ENCODE measurements at places on chromosomes 5 and 9.
A peak's percentile ranks its signal among the peaks of the same experiment; 100 is the strongest.

GRCh38 chr9:93012963-93013855 lies 45.3 kb upstream of the SUSD3 start:
- DNase-seq = no peak

GRCh38 chr9:120625222-120625621 lies 45.3 kb upstream of the CDK5RAP2 start:
- no peak for DNase-seq

GRCh38 chr9:89853931-89854330 lies 249.1 kb downstream of the GADD45G start:
- no peak for DNase-seq

DNA sequence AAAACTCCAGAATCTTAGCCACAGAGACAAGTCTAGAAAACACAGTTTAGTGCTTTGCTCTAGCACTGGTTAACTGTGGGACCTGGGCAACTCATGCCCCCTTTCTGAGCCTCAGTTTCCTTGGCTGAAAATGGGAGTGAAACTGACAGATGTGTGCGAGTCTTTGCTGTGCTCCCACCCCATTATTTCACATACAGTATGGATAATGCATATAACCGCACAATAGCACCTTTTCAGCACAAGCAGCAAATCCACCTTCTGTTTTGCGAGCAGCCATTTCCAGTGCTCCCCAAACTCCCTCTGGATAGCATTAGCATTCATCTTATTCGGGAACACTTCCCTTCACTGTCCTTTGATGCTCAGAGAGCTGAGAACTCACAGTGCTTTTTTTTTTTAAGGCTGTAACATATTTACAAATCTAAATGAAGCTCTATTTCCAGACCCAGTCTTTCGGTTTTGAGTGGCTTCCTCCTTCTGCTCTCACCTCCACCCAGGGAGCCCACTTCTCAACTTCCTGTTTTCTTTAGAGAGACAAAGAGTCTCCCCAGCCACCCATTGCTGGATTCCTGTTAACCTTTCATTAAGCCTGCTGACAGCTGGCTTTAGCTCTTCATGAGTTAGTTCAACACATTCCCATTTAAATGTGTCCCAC lies 49.2 kb downstream of the TIMD4 start:
- peak; percentile 6 for DNase-seq

- no peak for DNase-seq
These were observed 3.9 kb downstream of the IL9 start for GRCh38 chr5:135891791-135892190.

DNA sequence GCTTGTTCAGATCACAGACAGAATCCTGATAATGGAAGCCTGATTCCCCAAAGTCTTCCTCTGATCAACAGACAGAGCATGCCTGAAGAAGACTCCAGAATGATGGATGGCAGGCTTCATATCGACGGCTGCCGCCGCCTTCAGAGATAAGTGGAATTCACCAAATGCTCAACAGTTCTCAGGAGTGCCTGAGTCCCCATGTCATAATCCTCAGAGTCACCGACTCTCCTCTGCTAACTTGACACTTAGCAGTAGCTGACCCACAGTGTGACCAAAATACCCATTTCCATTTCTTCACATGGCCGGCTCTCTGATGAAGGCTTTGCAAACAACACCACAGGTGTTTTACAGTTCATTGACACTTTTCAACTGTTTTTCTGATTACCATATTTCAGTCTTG lies 58.7 kb downstream of the PRDM6 start:
- no peak for DNase-seq
